BJ (cell line): ENCODE measurements at places on chromosomes 5 and 9.

DNA sequence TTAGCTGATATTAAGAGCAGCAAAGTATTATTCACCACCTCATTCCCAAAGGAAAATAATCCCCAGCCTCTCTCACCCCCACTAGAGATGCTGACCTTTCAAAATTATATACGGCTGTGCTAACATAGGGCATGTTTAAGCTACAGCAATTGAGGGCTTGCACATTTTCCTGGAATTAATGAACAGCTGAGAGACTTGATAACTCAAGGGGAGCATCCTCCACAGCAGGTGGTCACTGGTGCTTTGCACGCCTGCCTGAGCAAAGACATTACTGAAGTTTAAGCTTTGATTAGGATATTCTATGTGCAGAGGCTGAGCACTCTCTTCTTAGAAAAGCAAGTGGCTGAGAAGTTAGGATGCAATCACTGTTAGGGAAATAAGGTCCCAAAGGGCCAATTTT is 230.9 kb downstream of the FAM114A2 start:
- DNase-seq, result no peak

DNA sequence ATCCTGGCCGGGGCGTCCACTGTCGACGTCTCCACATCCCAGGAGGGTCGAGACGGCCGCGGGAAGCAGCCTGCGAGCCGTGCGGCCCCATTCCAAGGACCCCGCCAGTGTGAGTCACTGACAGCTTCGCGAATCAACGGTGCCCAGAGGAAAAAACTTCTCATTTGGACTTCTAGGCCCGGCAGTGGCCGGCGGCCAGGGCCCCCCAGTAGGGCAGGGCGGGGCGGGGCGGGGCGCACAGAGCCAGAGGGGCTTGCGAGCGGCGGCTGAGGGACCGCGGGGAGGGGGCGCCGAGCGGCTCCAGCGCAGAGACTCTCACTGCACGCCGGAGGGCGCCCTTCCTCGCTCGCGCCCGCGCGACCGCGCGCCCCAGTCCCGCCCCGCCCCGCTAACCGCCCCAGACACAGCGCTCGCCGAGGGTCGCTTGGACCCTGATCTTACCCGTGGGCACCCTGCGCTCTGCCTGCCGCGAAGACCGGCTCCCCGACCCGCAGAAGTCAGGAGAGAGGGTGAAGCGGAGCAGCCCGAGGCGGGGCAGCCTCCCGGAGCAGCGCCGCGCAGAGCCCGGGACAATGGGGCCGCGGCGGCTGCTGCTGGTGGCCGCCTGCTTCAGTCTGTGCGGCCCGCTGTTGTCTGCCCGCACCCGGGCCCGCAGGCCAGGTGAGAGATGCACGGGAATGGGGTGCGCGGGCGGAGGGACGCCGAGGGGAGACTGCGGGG is at the start of gene F2R:
Gene F2R (plus strand): TSS at position 391 of the 720 bp plus-strand sequence. CDS start 182 bp downstream, at position 573.
- DNase-seq, result no peak

DNA sequence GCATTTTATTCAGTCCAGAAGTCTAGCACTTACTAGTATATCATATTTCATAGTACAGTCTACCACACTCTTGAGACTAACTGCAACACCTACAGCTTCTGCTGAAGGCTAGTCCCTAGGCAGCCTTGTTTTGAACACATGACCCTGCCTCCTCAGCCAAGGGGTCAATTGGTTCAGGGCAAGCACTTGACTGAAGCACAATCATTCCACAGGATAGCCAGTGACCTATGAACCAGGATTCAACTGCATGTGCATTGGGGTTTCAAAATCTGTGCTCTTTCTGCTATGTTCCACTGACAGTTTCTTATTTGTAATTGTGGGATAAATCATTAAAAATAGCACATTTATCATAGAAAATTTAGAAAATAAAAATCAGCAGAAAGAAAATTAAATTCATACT is 186.8 kb downstream of the TMEM161B start:
- no peak for DNase-seq

DNA sequence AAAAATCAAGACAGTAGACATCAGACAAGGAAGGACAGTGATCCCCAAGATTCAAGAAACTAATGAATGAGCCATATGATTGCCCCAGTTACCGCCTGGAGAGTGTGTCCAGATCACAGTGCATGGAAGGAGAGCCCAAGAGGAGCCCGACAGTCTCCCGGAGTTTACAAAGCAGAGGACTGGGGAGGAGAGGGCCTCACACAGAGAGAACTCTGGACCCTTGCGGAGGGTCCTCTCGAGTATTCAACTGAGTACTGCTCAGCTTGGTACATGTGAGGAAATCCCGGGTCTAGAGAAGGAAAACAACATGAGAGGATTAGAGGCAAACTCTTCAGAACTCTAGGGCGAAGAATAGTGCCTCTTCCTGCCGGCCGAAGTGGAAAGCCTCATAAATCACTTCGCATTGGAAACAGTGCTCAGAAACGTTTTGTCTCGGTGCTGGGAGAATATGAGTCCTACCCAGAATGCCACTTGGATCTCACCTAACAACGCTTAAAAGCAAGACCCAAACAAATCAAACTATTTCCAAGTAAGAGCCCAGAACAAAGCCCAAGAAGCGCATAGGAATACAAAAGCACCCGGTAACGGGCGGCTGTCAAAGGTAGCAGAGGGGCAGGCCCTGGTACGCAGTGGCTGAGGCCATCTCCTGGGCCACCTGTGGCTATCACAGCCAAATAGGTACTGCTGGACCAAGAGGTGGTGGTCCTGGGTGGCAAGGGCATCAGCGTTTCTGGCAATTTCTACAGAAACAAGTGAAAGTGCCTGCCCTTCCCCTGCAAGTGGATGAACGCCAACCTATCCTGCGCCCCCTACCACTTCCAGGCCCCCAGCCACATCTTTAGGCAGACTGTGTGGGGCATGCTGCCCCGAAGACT is 36.0 kb downstream of the FAM78A start:
- no peak for DNase-seq

DNA sequence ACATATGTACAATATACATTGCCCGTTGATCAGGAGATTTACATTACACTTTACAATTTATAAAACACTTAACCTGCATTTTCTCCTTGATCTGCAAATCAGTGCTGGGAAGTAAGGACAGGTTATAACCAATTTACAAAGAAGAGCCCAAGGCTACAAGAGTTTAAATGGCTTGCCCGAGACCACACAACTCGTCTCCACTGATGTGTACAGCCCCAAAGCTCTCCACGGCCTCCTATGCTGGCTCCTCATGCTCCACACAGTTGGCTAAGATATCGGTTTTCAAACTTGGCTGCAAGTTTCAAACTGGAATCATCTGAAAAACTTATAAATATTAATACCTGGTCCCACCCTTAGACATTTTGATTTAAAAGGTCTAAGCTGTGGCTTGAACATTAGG is 10.3 kb downstream of the ACTL7B start:
- no peak for DNase-seq

GRCh38 chr9:28887188-28887884 is 1314.1 kb upstream of the C9orf72 start:
- DNase-seq, result no peak

DNA sequence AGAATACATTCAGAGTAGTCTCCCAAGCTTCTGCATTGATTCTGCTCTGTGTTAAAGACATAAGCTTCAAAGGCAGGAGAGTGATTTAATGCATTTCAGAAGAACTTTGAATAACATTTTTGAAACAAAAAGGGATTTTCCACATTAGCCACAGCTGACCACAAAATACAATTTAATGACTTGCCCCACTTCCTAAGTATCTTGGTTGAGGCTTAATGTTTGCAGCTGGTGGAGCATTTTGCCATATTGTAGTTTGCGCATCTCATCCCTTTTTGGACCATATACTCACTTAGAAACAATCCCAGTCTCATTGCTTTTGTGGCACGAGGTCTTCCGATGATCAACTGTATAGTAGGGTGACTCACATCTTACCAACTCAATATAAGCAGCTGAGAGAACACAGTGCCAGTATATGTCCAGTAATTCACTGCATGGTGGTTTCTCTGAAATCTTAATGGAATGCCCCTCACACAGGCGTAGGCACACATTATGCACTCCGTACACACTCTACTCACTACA is 455.8 kb upstream of the PTGER4 start:
- peak; percentile 39 for DNase-seq

- no peak for DNase-seq
These were observed 190.9 kb downstream of the TTC39B start for GRCh38 chr9:15116130-15116580.

GRCh38 chr9:75142202-75142601 is 53.9 kb downstream of the OSTF1 start:
- DNase-seq, result no peak

DNA sequence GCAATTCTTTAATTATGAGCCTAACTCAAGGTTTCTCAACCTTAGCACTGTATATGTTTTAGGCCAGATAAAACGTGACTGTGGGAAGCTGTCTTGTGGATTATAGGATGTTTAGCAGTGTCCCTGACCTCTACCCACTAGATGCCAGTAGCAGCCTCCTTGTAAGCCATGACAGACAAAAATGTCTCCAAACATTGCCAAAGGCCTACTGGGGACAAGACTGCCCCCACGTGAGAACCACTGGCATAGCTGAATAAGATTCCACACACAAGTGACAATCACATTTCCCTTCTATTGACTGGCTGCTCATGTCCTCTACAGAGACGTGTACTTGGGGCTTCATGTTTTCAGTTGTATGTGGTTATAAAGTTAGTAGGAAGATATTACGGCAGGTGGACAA is 55.4 kb downstream of the GOLM1 start:
- no peak for DNase-seq

DNA sequence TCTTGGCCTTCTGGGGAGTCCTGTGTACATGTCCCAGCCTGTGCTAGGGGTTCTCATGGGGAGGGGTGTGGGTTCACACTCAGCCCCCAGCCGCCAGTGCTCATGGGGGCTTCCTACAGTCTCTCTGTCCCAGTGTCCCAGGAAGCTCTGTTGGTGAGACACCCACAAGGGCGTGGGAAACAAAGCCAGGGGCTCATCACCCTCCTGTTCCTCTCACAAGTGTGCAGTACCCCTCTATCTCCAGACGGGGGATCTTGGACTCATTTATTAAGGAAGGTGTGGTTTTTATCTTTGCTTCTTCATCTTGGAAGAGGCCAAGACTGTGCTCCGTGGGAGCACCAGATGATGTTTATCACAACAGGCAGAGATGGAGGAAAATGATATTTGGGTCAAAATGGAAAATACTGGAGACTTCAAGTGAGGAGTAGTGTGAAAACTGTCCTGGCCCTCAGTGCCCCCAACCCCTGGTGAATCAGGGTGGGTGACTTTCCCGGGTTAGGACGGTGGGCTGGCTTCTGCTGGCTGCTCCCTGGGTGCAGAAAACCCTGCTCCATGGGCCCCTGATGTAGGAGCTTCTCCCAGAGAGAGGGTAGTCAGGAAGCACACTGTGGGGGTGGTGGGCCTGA is 15.2 kb downstream of the TMEM171 start:
- no peak for DNase-seq

DNA sequence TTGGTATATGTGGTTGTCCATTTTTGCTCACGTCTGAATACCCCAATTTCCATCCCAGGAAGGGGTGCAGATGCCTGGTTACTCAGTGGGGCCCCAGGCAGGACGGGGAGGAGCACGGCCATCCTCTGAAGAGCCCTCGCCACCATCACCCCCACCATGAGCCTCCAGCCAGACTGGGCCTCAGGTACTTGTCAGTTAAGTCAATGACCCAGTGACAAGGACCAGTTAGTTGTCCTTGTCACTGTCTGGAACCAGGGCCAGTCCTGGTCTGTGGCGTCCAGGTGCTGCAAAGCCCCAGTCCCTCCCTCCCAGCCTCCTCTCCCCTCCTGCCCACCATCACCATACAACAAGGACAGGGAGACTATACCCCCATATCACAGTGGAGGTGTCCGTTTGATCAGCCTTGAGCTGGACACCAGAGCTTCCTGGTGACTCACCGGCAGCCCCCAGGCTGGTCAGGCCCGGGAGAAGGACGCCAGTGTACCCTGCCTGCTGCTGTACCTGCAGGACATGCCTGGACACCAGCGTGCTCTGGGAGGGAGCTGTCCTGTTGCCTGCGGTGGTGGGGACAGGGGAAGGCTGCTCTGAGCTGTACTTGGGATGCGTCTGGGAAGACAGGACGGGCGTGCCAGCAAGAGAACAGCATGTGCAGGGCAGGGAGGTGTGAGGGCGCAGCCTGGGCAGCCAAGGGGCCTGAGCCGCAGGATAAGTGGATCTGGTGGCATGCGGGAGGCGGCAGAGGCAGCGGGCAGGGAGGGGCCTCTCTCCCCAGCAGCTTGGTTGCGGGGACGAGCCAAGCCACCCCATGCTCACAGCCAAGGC is 32.6 kb upstream of the TTLL11 start:
- no peak for DNase-seq

DNA sequence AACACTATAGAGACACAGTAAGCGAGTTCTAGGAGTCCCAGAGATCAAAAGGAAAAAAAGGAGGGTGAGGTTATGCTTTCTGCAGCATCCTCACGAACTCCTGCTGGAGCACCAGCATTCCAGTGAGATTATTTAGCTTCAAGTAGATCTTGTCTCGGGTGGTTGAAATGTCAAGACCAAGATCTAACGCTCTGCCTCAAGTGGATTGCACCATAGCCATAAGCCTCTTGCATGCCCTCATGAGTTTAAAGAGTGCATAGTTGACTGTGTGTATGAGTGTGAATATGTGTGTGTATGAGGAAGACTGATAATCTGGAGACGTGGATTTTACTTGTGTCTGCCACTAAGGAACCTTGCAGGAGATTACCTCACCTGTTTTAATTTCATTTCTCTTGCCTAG is 335.3 kb upstream of the ADAMTSL1 start:
- no peak for DNase-seq

DNA sequence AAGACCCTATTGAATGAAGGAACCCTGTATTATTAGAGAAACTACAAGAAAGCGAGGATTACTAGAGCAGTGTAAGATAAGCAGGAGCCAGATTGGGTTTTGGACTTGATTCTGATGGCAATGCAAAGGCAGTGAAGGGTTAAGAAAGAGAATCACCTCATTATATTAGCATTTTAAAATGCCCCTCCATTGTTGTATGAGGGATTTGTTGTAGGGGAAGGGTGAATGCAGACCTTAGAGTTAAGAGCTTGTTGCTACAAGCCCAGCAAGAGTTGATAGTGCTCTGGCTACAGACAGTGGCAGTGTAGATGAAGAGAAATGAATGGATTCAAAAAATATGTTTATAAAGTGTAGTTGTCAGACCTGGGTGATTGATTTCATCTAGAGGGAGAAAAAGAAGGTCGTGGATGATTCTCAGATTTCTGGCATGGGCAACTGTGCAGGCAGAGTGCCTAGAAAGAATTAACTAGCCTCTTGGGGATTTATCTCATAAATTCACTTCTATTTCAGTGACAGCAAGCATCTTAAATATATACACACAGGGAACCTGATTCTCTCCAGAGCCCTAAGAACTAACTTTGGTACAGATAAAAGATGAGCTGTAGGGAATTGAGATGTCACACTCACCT is 344.8 kb downstream of the ARRDC3 start:
- DNase-seq, result no peak
